IPS DF 19.7 (cell line): ENCODE measurements at places on chromosomes 1 and 21.

- DNase-seq = no peak
Measured at GRCh38 chr1:105608713-105609112, 1447.8 kb upstream of the PRMT6 start.

DNA sequence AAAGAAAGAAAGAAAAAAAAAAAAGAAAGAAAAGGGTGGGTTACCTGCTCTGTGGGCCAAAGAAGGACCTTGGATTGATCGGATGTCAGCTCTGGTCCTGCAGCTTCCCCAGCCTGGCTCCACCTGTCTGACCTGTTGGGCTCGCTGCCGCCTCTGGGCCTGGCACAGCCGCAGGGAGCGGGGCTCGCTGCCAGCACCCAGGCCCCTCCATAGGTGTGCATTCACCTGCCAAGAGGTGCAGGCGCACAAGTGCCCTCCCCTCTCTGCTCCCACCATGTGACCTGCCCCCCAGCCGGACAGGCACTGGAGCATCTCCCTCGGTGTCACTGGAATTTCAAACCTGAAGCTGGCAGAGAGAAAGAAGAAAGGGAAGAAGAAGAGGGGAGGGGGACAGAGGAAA is 33.1 kb upstream of the GPR157 start:
- DNase-seq = no peak

DNA sequence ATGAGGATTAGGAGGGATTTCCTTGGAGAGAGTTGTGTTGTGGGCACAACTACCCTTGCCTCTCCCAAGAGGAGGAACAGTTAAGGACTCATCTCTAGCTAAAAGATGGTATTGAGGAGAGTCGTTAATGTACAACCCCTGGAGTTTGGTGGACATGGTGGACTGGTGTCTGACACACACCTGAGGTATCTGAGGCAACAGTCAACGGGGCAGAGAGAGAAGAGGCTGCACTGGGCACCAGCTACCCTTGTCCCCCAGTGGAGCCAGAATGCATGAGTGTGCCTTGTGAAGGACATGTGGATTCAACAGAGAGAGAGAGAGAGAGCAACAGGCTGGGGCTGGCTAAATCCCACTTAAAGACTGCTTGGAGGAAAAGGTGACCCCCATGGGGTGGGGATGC is 13.0 kb downstream of the RAB7B start:
- DNase-seq = no peak

DNA sequence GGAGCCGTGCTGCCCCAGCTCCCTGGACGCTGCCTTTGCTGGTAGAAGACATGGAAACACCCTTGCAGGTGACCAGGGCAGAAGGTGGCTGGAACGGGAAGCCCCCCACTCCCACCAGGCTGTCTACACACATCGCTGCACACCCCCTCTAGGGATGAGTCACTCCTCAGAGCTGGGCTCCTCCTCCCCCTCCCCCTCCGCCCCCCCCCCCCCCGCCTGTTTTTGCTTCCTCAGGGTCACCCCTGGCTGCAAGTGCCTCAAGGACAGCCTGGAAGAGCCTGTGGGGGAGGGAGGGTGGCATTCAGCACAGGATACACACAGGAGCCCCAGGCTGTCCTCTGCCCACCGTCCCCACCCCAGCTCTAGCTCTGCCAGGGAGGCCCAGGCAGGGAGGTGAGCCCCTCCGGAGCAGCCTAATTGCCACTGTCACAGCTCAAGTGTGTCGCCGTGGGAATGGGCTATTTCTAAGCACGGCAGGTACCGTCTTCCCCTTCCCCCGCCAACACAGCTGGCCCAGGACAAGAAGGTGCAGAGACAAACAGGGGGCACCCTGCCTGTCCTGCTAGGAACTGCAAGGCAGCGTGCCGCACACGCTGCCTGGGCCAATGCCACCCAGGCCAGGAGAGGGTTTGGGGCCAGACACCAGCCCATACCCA is 2.5 kb downstream of the FNDC10 start:
- DNase-seq = no peak

GRCh38 chr1:192939440-192939839 is 119.7 kb downstream of the UCHL5 start:
- DNase-seq = no peak

- DNase-seq = no peak
Measured at GRCh38 chr1:8600336-8600735, 217.1 kb downstream of the RERE start.

- DNase-seq = no peak
Measured at GRCh38 chr1:65572701-65573421, 152.4 kb downstream of the LEPR start.

- DNase-seq = no peak
Measured at GRCh38 chr1:154896771-154897286, 26.7 kb upstream of the KCNN3 start.

DNA sequence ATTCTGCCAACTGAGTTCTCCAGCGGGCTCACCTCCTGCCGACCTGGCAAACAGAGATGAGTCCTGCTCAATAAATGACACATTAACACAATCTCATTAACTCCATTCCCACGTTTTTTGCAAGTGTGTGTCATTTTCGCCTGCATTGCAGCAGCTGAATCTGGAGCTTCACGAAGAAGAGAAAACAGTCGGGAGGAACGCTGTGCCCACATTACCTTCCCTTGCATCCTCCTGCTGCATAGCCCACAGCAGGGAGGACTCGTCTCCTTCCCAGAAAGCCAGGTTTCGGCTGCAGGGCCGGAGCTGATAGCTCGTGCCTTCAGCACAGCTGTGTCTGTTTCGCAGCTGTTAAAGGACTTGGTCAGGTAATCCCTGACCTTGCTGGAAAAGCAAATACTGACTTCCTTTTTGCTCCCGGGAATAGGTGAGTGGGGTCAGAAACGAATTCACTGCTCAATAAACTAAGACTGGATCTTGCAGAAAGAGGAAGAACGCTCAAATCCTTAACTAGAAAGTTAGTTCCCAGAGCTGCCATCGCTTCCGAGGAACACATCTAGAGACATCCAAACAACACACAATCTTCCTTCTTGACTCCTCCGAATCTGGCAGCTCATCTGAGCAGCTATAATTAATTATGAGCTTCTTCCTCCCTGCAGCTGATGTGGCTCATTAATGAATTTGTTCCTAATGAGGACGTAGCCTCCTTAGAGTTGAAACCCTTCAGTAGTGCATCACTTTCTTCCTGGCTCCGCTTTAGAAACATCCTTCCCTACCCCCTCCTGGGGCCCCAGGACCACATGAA is 33.0 kb downstream of the KANK4 start:
- no peak for DNase-seq

GRCh38 chr1:88441022-88441421 is 243.1 kb upstream of the PKN2 start:
- no peak for DNase-seq

- no peak for DNase-seq
Measured at GRCh38 chr1:9809100-9809510, 14.7 kb downstream of the CLSTN1 start.

GRCh38 chr1:218887141-218887925 is 286.3 kb upstream of the LYPLAL1 start:
- DNase-seq = no peak
